ENCODE measurements at places on chromosomes 6 and 20.
A peak's percentile ranks its signal among the peaks of the same experiment; 100 is the strongest.

GRCh38 chr20:53949319-53949839 is 121.0 kb downstream of the BCAS1 start:
- DNase-seq = peak; percentile 74

- DNase-seq = no peak
Observed at GRCh38 chr6:27209659-27210269, 37.7 kb upstream of the PRSS16 start.

- DNase-seq = no peak
Observed at GRCh38 chr20:48230216-48230615, 444.9 kb upstream of the SULF2 start.

GRCh38 chr6:162974685-162975084 is 246.9 kb downstream of the PACRG start:
- DNase-seq = no peak

DNA sequence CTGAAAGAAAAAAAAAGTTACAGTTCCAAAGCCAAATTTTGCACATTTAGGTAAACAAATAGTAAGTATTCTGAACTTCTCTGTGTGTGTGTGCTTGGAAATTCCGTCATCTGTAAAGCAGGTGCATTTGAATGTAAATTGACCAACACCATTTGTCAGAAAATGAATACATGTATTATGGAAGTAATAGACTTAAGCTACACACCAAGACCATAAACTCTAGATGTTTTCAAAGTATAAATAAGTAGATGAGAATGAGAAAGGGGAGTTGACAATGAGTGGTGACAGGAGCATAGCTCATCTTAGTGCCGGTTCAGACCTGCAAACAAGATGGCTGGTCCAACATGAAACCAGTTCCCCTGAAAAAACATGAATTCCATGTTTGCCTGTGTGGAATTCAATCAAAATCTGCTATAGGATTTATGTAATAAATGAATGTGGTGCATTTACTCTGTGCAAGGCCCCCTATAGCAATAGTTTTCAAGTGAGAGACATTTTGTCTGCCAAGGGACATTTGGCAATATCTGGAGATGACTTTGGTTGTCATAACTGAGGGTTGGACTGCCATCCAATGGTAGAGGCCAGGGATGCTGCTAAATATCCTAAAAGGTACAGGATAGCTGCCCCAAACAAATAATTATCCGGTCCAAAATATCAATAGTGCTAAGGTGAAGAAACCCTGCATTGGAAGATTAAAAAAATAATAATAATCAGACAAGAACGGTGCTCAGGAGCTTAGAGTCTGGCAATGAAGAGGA is 11.0 kb upstream of the FILIP1 start:
- DNase-seq = no peak

DNA sequence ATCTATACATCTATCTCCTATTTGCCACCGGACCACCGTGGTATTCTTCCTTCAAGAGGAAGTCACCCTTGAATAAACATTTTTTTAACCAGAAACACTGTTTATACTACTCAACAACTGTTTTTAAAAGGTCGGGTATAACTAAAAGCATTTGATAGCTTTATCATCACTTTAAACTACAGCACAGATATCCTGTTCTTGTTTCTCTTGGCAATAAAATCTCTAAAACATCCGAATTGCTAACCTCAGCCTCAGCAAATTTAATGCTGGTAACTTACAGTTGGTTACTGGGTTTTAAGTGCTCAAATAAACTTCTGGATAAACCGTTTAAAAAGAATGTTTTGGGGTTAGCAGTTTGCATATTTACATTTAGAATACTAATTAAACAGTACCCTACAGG is 20.4 kb downstream of the ZUP1 start:
- DNase-seq = no peak

DNA sequence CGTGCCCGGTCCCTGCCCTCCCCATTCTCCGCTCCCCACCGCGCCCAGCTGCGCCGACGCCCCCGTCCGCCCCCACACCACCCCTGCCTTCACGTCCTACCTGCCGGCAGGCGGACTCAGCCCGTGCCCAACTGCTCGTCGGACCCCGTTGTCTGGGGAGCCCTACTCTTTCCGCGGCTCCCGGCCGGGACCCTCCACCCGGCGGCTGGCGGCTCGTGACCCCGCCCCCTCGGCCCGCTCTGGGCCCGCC is at the start of gene SERAC1:
Gene SERAC1 (minus strand): TSS at position 223 of the 250 bp plus-strand sequence. CDS start 9,899 bp downstream, outside the sequence.
- no peak for DNase-seq

DNA sequence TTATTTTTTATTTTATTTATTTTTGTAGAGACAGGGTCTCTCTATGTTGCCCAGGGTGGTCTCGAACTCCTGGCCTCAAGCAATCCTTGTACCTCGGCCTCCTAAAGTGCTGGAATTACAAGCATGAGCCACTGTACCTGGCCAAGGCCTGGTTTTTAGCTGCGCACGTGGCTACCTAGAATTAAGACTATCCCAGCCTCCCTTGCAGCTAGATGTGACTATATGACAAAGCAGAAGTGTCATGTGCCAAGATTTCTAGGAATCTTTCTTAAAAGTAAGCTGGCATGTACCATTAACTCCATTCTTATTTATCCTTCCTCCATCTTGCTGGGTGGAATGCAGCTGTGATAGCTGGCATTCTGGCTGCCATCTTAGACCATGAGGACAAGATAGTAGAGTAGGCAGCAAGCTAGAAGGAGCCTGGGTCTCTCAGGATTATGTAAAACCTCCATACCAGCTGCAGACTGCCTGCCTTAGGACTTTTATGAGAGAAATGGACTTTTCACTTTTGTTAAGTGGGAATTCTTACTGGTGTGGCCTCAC is 2.1 kb upstream of the SPDEF start:
- no peak for DNase-seq

DNA sequence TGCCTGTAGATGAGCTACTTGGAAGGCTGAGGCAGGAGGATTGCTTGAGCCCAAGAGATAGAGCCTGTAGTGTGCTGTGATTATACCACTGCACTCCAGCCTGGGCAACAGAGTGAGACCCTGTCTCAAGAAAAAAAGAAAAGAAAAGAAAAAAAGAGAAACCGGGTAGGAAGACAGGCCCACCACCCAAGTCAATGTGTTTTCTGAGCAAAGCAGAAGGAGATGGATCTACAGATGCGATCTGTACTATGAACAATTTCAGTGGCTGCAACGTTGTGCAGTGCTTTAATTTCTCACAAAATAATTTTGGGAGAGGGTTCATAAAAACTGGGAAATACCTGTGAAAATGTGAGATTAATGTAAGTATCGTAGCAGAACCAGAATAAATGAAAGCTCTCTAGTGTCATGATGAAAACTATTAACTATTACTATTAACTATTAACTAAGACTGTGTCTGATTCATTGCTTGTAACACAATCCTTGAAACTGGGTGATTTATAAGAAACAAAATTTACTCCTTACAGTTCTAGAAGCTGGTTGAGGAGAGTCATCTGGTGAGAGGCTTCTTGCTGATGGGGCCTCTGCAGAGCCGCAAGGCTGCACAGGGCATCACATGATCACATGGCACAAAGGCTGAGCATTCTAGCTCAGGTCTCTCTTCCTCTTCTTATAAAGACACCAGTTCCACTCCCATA is 233.1 kb upstream of the ZNF217 start:
- no peak for DNase-seq

- no peak for DNase-seq
Observed at GRCh38 chr6:168270274-168271172, 49.1 kb downstream of the DACT2 start.

GRCh38 chr20:58696411-58696961 is 3.9 kb downstream of the NPEPL1 start:
- DNase-seq = no peak

DNA sequence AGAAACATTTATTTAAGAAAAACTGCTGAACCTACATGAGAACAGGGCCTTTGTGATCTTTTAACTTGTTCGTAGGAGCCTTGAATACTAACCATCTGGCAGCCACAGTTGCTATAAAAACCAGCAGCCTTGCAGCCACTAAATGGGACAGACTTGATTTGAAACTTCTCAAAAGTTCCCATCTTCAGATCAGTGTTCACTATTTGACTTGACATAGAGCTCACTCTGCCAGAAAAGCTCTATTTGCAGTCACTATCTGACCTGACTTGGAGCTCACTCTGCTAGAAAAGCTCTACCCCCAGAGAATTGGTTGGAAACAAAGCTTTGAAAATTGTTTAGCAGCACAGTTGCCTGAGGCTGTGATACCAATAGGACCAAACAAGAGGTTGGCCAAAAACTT is 119.3 kb upstream of the F13A1 start:
- no peak for DNase-seq

- DNase-seq = no peak
Observed at GRCh38 chr6:38193481-38194281, 374.2 kb downstream of the ZFAND3 start.

DNA sequence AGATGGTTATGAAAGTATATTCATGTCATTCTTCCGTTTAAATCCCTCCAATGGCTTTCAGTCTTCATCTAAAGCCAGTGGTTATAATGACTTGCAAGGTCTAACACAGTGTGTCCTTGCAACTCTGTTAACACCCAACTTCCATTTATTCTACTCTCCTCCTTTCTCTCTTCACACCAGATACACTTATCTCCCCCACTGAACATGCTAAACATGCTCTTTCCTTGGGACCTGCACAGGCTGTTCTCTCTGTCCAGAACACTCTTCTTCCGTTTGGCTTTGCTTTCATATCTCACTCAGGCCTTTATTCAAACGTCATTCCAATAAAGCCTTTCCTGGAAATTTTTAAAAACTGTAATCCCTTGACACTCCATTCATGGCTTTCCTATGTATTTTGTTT is 91.5 kb downstream of the EPHA7 start:
- DNase-seq = no peak

GRCh38 chr20:1565461-1565860 is 8.0 kb upstream of the SIRPD start:
- no peak for DNase-seq

DNA sequence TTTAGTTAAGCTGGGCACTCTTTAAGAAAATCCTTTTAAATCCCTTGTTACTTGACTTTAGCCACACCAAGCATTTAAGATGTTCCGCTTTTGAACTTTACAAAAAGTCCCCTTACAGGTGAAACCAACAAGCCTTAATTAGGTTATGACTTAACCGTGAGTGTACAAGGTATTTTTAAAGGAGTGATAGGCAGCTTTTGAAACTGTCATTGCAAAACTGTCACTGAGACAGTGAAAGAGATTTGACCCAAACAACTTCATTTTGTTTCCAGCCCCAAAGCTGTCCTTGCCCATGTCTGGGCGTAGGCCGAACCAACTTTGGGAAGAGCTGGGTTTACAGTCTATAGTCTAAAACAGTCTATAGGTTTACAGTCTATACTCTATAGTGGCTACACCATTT is 305.4 kb downstream of the FARS2 start:
- no peak for DNase-seq

- DNase-seq = no peak
Observed at GRCh38 chr20:32017711-32018251, 7.5 kb downstream of the CCM2L start.

- no peak for DNase-seq
Observed at GRCh38 chr20:59159091-59159490, 4.5 kb upstream of the ZNF831 start.

DNA sequence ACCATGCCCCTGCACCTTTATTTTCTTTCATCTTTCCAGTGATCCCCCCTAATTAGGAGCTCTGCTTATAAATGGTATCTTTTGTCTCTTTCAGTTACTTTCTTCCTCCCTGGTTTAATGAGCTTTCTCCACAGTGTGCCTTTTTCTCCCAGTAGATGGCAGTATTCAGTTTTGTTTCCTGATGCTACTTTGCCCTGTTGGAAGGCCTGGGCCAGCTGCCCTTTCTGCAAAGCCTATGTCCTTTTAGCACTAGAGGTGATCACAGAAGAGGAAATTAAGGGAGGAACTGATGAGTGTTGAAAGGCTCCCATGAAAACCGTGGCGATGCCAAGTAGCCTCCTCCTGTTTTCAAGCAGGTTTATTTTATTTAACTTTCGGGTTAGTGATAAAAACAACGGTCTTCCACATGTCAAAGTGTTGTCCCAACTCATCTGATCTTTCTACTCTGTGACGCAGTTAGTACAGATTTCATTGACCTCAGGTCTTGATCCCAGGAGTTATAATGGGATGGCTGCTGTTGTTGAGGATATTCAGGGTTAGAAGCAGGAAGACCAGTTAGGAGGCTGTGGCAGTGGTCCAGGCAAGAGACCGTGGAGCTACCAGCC is 184.2 kb upstream of the BMP2 start:
- no peak for DNase-seq

DNA sequence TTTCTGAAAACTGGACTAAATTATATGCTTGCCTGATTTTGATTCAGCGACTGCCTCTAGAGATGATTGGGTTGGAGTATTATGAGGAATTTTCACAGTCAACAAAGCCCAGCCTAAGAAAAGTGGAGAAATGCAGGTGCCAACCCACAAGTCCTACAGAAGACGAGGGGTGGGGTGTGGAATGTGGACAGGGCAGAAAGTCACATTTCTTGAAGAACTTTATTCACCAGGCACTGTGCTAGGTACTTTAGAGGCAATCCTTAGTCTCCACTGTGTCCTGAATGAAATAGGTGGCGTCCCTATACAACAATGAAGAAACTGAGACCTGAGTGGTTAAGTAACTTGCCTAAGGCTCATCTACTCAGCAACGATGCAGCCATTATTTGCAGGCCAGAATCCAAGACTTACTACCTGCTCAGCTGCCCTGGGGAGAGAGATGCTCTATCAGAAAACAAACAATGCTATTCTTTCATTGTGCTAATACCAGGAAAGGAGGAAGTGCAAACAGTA is 106.3 kb downstream of the RNF144B start:
- no peak for DNase-seq

GRCh38 chr20:44598423-44599305 is 16.3 kb downstream of the PKIG start:
- DNase-seq = no peak

DNA sequence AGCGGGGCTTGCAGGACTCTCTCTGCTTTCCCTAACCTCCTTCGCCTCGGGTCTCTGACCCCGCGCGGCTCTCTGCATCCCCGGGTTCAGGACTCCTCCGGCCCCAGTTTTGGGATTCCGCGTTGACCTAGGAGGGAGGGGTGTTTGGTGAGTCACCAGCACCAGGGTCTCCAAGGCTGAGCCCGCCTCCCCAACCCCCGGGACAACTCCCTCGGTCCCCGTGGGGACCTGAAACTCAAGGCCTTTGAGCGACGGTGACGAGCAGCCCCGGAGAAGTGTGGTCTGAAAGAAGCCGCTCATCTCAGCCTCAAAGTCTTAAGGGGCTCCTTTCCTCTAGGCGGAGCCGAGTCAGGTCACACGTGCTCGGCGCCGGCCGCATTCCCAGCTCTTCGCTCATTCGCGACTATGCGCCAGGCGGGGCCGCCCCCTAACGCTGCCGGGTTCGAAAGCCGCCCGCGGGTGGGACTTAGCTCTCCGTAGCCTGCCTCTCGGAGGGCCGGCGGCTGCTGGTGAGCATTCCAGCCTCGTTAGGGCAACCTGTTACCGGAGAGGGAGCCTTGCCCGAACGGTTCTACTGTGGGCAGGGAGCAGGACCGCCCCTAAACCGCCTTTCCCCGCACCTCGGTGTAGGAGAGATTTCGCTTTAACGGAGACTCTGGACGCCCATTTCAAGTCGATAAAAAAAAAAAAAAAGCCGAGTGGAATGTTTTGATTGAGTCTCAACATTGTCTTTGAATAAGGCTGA is 3.0 kb upstream of the PRDM13 start:
- DNase-seq = no peak

Measured in stimulated activated CD8-positive, alpha-beta memory T cell treated with anti-CD3 and anti-CD28 coated beads, Interleukin-7, amount 100 ng/mL, for 4 hours (primary cell).